ENCODE measurements at places on chromosomes 11 and 22. TPM values are rescaled to one million over a fixed set of nuclear protein-coding genes. Genes with fewer than 3 reads are reported as not detected.
A peak's percentile ranks its signal among the peaks of the same experiment; 100 is the strongest.

GRCh38 chr11:78261367-78261766, 72.6 kb downstream of the USP35 start:
- no peak for DNase-seq

- no peak for DNase-seq
These were observed 6.6 kb upstream of the MS4A12 start for GRCh38 chr11:60485987-60486386.

The BARX2 gene
- total RNA-seq: 4.9 TPM

The NXPE2 gene
- not detected for total RNA-seq

DNA sequence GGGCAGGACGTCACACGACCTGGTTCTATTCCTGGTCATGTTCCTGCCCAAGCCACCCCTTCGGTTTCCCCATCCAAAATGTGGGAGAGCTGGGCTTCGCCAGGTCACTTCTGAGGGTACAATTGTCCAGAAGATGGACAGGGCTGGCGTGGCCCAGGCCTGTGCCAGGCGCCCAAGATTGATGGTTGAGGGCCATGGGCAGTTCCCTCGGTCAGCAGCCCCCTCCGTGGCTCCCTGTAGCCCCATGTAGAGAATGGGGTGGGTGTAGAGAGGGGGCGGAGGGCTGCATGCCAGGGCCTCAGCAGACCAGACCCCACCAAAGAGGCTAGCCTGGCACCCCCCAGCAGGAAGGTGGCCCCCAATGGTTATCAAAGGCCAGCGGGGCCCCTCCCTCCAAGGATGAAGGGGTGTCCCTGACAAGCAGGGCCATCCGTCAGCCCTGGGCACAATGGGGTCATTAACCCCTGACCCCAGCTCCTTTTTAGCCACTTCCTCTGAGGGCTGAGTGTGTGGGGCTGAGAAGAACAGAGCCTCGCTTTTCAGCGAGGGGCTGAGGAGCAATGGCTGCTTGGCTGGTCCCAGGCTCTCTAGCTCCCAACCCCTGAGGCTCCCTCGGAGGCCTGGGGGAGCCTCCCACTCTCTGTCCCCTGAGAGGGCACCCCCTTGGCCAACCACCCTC, 11.0 kb upstream of the PICK1 start:
- DNase-seq: no peak

The DUSP8 gene
- 1.8 TPM for total RNA-seq

- no peak for DNase-seq
These were observed 21.6 kb upstream of the GDPD4 start for GRCh38 chr11:77322926-77323590.

The MAJIN gene
- not detected for total RNA-seq

The CD248 gene
- not detected for total RNA-seq

The VWA5A gene
- 4.6 TPM for total RNA-seq

The STK33 gene
- 0.11 TPM for total RNA-seq

GRCh38 chr11:134663506-134664313, 251.7 kb upstream of the B3GAT1 start:
- DNase-seq: no peak

The OTOG gene
- not detected for total RNA-seq

- DNase-seq: no peak
These were observed 241.9 kb upstream of the CTSC start for GRCh38 chr11:88579466-88579865.

DNA sequence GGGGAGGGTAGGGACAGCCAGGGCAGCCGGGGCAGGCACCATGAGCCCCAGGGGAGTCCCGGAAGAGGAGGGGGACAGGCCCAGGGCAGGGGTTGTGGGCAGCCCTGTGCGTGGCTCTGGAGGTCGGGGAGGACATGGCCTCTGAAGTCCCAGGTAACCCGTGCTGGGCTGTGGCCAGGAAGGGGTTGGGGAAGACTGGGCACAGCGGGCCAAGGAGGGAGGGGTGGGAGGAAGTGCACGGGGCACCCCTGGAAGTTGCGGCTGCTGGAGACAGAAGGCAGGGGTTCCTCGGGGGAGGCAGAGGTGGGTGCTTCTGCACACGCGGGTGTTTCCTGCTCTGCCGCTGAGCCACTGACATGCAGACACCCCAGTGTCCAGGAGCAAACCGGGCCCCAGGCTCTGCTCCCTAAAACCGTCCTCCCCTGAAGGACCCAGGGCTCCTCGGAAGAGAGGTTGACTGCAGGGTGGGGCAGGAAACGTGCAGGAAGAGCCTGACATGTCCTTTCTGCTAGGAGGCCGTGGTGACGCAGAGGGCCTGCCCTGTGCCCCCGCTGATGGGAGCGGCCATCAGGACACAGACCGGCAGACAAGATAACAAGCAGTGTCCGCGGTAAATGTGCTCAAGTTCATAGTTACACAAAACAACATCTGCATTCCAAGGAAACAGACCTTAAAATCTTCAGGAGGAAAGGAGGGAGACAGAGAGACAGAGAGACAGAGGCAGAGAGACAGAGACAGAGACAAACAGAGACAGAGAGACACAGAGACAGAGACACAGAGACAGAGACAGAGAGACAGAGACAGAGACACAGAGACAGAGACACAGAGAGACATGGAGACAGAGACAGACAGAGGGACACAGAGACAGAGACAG, 5.7 kb downstream of the TNNI2 start:
- DNase-seq: peak; percentile 32

GRCh38 chr22:37369483-37369882, 57.8 kb downstream of the ELFN2 start:
- DNase-seq: no peak

The KCNK4 gene
- total RNA-seq: not detected
